ENCODE measurements at places on chromosomes 12 and 14.

DNA sequence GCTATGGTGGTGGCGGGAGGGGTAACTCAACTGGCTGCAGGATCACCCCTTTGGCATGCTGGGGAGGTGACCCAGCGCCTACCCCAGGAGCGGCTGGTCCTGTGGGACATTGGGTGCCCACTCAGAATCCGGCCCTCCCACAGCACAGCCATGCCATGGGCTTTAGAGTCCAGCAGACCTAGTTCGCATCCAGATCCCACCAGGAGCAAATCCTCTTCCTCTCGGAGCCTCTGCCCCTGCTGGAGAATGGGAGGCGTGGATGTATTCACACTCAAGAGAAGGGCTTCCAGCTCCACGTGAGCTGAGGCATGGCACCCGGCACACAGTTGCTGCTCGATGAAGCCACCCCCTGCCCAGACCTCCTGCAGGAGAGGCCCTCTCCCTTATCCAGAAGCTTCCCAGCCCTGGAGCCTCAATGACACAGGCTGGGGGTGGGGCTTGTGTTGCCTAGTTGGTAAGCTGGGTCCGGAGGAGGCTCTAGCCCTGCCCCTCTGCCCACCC is 17.7 kb downstream of the FAM222A start:
- no peak for DNase-seq

DNA sequence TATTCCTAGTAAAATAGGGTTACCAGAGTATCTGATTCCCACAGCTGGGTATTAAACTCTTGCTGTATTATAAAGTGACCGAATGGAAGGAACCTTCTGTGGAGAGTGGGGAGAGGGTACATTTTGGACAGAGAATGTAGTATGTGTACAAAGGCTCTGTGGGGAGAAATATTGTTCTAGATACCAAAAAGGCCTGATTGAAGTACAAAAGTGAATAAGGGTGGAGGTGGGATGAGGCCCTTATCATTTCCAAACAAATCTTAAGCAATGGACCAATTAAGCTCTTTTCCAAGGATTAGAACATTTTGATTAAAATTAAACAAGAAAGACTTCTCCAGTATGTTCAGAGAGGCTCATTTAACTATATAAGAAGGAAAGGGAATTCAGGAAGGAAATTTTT is 20.4 kb downstream of the EID3 start:
- no peak for DNase-seq

GRCh38 chr14:69535230-69535848 is 39.3 kb downstream of the CCDC177 start:
- DNase-seq = peak; percentile 12

- no peak for DNase-seq
Observed at GRCh38 chr12:85516667-85517325, 236.8 kb downstream of the ALX1 start.

Data from AG09319 (cell line).